ENCODE measurements at places on chromosomes 5 and 9. TPM values are rescaled to one million over a fixed set of nuclear protein-coding genes. Genes with fewer than 3 reads are reported as not detected.

SLC36A2 gene
- total RNA-seq, result 0.30 TPM

PPP6C gene
- total RNA-seq, result 41.5 TPM

IFNA13 gene
- total RNA-seq, result not detected

ENTREP1 gene
- 24.2 TPM for total RNA-seq

CCDC152 gene
- 5.9 TPM for total RNA-seq

NUTM2F gene
- total RNA-seq, result not detected

MARVELD2 gene
- 12.9 TPM for total RNA-seq

OBP2B gene
- total RNA-seq, result not detected

CARTPT gene
- 5.0 TPM for total RNA-seq

IFNE gene
- not detected for total RNA-seq

SOHLH1 gene
- 0.99 TPM for total RNA-seq

RETREG1 gene
- total RNA-seq, result 68.3 TPM

LCN15 gene
- total RNA-seq, result not detected

MYO10 gene
- 34.5 TPM for total RNA-seq

WDR38 gene
- total RNA-seq, result 0.59 TPM

BARHL1 gene
- total RNA-seq, result not detected

- DNase-seq, result no peak
Observed at GRCh38 chr5:73321757-73322436, 126.7 kb downstream of the FOXD1 start.

DNA sequence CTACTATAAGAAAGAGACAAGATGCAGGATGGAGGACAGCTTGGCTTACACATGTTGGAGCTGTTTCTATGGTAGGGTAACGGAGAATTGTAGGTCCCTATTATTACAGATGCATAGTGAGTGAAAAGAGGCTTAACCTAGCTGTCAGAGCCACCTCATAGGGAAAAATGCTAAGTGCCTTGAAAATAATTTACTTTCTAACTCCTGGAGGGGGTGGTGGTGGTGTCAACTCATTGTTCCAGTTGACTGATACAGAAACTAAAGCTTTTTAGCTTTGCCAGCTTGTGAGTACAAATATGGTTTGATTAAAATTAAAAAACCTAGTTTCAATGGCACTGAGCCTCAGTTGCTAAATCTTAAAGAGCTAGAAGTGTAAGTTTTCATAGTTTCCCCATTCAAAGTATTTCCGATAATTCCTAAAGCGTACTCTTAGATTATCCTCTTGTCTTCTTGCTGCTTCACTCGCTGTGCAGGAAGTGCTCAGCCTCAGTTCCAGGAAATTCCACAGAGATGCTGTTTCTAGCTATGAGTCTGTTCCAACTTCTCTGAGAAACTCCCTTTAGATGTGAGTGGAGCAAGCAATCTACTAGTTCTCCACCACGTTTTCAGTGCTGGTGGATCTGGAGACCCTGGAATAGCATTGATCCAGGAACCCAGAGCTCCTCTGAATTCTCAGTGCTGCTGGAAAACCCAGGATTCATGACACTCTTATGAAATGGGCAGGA, 265.2 kb downstream of the DMAC1 start:
- no peak for DNase-seq

GRCh38 chr9:122097679-122098315, 4.7 kb upstream of the TTLL11 start:
- DNase-seq, result no peak

DNA sequence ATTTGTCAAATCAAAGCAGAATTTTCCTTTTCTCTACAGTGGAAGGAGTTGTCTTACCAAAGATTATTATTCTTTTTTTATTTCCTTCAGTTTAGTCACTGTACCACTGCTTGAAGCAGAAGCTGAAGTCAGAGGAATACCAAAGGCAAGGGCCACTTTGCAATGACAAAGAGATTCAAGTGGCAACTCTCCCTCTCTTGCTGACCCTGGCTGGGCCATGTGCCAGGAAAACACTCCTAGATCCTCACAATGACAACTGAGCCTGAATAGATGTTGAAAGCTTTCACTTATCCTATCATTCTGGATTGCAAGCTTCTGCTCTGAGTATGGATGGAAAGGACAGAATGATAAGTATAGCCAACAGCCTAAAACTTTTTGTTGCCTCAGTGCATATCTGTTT, 618.3 kb downstream of the NR2F1-AS1 start:
- DNase-seq, result no peak

DNA sequence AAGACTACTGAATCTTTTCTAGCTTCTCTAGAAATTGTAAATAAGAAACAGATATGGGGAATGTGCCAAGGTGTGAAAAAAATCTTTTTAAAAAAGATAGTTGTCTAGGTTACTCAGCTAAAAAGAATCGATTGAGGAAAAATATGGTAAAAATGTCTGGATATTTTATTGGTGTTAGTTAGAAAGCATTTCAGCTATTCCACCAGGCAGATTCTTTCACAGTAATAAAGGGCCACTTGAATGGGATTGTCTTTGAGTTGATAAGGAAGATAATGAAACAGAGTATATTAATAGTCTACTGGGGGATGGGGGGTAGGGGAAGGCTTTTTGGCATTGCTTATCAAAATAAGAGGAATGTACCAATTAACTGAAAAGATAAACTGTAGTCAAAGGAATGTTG, 51.9 kb downstream of the SLIT3 start:
- no peak for DNase-seq

DNA sequence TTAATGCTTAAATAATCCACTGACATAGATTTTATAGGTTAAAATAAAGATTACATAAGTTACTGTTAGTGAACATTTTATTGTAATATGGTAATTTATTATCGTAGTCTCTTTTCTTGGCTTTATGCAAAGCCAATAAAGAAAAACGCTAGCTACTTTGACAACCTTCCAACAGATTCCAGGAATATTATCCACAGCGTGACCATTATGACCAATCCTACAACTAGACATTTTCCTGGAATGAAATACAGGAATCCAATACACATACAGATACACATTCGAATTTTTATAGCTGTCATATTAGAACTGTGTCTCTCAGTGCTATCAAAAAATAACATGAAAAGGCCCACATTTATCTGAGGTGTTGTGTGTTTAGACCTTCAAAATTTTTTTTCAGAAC, 13.1 kb downstream of the RPS23 start:
- DNase-seq, result no peak

DNA sequence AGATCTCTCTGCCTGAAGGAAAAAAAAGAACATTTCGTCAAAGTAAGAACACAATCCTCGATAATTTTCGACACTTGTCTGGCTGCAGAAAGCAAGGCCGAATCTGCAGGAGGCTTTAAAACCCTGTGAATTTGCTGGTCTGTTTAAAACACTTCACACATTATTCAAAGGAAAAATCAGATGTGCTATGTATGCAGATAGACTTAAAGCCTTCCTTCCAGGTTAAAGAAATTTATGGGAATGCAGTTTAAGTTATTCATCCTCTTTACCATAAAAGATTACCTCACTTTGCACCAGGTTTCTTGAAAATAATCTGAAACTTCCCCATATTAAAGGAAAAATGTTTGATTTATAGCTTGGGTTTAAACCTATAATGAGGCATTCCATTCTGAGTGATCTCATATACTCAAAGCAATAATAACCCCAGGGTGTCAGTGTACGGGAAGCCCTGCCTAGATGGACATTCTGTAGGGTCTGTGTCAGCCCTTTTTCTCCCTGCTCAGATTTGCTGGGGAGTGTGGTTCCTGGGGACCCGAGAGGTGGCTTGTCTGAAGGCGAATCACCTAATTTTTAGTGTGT, 323.5 kb upstream of the SLC24A2 start:
- DNase-seq, result no peak

DNA sequence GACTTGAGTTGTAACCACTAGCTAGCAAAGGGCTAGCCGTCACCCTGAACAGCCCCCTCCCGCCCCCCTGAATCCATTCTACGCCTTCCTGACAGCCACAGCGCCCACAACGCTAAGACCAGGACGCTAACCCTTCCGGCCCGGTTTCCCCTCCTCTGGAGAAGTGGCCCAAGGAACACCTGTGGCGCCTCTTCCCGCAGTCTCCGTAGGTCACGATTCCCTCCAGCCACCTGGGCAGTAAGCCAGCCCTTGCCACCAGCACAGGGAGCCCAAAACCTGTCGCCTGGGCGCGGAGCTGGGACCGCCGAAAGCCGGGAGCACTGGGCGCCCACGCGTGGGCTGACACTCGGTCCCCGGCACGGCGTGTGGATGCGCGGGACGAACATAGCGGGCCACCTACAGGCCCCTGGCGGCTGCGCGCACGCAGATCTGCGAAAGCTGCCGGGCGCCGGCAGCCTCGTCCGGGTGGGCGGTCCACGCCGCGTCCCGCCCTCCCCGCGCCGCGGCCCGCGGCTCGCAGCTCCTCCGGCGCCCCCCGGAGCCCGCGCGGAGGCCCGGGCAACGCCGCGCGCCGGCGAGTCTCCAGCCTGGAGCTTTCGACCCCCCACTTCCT, 596 bp downstream of the IRF1 start:
- no peak for DNase-seq

DNA sequence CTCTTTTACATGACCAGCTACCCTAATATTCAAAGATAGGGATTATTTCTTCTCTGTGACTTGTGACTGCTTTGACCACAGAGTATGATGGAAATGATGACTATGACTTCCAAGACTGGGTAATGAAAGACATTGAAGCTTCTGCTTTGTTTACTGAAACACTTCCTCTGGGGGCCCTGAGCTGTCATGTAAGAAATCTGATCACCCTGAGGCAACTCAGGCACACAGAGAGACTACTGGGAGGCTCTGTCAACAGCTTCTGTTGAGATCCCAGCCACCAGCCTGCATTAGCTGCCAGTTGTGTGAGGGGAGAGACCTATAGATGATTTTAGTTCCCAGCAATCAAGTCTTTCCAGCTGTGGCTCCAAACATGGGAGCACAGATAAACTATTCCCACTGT, 76.5 kb downstream of the KCTD16 start:
- DNase-seq, result no peak

GRCh38 chr9:3920604-3921582, 379.0 kb downstream of the GLIS3 start:
- DNase-seq, result no peak

- peak; percentile 52 for DNase-seq
Observed at GRCh38 chr5:93890657-93891056, 149.3 kb upstream of the POU5F2 start.

GRCh38 chr5:124648902-124649467, 97.5 kb downstream of the ZNF608 start:
- DNase-seq, result no peak

DNA sequence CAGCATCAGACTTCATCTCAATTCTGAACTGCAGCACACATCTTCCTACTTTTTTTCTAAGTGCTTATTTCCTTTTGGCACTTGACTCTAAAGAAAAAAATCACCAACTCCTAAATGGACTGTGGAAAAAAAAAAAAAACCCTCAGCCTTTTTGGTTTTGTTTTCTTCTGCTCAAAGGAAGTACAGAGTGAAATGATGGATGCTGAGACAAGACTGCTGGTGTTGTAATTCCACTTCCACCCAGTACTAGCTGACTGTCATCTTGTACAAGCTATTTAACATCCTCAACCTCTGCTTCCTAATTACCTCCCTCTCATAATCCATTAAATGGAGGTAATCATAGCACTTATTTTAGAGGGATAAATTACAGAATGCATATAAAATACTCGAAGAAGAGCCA, 171.5 kb upstream of the GNA14 start:
- DNase-seq, result peak; percentile 11

GRCh38 chr5:139051392-139051791, 146.8 kb downstream of the SIL1 start:
- peak; percentile 42 for DNase-seq

- DNase-seq, result no peak
Observed at GRCh38 chr9:14775917-14776316, 53.4 kb upstream of the CER1 start.

GRCh38 chr5:61464512-61464911, 132.5 kb downstream of the ZSWIM6 start:
- DNase-seq, result no peak

DNA sequence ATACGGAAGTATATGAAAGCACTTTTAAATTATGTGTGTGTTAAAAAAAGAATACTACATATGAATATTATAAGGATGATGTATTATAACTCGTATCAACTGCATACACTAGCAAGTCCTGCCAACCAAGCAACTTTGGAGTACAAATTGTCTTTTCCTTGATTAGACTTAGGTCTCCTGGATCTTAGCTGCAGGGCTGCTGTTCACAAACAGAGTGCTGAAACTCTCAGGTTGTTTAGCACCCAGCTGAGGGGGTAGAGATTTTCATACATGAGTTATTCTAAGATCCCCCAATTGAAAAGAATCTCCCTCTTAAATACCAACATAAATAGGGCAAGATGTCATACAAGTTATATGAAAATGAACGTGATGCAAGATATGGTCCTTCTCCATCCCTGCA, 149.8 kb upstream of the TNC start:
- DNase-seq, result no peak

- DNase-seq, result no peak
Observed at GRCh38 chr9:37992924-37993349, 76.1 kb downstream of the SHB start.

DNA sequence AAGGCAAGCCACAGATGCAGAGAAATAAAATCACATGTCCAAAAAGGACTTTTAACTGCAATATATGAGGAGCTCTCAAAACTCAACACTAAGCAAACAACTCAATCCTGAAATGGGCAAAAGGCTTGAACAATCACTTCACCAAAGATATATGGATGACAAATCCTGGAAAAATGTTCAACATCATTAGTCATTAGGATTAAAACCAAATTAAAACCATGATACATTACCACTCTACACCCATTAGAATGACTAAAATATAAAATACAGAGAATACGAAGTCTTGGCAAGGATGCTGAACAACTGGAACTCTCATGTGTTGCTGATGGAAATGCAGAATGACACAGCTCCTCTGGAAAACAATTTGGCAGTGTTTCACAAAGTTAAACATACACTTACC, 277.4 kb downstream of the TLE1 start:
- no peak for DNase-seq

- no peak for DNase-seq
Observed at GRCh38 chr5:126472538-126472889, 49.3 kb downstream of the GRAMD2B start.

DNA sequence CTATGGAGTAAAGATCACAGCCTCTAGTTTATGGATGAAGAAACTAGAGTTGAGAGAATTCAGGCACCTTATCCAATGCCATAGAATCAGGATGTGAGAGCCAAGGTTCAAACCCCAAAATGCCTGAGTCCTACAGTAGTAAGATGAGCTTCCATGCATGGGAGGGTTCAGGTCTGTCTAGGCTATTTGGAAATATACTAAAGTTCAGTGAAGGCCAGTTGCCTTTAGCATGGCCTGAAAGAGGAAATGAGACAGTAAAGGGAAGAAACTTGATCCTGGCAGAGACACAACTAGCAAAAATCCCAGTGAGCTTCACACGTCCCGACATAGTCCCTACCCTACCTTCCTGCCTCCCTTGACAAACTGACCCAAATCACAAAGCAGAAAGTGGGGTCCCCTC, 317.0 kb downstream of the RASEF start:
- no peak for DNase-seq

GRCh38 chr5:77015938-77016569, 14.2 kb upstream of the AGGF1 start:
- peak; percentile 79 for DNase-seq

- no peak for DNase-seq
Observed at GRCh38 chr9:34343090-34343489, 13.7 kb downstream of the NUDT2 start.

- no peak for DNase-seq
Observed at GRCh38 chr9:33329117-33329563, 38.8 kb downstream of the NFX1 start.

Measured in spinal cord (tissue), 10 donors.